Activated naive CD4-positive, alpha-beta T cell (primary cell): ENCODE measurements at places on chromosomes 11 and 22.

- DNase-seq, result no peak
These were observed 13.3 kb upstream of the CEP295 start for GRCh38 chr11:93648158-93648557.

DNA sequence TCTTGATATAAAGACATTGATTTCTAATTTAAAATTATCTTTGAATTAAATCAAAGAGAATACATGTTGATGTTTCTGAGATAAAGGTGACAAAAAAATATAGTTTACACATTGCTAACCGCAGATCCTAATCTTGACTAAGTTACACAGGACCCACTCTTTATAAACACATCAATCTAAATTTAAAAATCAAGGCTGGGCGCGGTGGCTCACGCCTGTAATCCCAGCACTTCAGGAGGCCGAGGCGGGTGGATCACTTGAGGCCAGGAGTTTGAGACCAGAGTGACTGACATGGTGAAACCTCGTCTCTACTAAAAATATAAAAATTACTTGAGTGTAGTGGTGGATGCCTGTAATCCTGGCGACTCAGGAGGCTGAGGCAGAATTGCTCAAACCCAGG is 1.9 kb downstream of the ARFGAP3 start:
- no peak for DNase-seq

DNA sequence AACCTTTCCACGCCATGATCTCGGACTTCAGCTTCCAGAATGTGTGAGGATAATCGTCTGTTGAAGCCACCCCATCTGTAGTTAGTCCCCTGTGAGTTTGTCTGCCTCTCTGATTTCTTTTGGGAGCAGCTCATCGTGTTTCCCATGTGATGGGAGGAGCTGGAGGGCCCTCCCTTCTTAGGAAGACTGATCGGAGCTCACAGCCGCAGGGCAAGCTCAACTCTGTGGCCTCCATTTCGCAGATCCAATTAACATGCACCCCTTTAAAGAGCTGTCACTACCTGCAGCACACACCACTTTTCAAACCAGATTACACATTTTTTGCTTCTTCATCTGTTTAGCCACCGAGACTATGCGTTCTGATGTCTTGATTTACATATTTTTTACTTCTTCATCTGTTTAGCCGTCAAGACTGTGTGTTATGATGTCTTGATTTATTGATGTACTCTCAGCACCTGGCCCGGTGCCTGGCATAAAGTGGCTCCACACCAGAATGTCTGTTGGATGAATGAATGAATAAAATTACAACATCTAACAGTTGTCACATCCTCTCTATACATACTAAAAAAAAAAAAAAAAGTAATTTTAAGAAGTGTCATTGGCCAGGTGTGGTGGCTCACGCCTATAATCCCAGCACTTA is 14.9 kb upstream of the PPFIA1 start:
- DNase-seq, result no peak

DNA sequence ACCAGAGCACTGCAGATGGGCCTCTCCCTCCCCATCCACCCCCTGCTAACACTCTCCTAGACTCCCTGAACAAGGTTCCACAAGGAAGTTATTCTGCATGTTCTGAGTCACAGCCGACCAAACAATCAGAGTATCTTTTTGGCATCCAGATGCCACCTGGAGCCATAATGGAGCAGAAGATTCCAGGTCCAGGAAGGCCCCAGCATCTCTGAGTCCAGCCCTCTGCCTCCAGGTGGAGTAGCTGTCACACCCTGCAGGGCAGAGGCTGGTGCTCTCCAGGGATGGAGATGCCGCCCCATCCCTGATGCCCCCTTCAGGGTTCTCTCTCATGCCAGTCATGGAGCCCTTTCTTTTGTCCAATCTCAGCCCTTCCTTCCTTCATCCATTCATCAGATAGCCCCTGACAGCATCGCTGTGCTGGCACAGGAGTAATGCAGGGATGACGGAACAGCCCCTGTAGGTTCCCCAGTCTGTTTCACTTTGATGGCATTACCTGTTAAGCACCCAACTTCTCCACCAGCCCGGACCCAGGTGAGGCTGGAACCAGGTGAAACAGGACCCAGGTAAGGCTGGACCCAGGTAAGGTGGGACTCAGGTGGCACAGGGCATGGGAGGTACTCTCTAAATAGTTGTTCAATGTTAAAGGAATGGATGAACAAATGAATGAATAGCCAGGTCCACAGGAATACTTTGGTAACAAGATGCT is 20.1 kb upstream of the TSKU start:
- DNase-seq, result no peak

DNA sequence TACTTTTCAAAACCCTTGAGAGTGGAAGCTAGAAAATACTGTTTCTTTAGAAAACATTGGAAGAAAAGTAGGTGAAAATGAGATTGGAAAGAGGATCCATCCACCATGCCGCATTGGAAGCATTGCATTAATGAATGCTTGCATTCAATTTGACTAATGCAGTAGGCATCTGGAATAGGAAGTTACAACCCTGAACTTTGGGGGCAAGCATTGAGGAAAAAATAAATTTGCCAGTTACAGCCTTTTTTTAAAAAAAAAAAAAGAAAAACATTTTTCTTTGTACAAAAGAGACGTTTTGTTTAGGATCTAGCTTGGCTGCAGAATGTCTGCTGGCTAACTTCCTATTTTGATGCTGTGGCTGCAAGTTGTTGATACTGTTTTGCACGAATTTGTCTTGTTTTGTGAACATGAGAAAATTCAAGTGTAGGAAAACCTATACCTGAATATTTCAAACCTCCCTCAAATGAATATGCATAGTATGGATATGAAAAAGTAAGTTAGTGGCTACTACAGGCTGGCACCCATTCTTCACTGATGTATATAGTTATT is 28.1 kb downstream of the RTN3 start:
- DNase-seq, result no peak

DNA sequence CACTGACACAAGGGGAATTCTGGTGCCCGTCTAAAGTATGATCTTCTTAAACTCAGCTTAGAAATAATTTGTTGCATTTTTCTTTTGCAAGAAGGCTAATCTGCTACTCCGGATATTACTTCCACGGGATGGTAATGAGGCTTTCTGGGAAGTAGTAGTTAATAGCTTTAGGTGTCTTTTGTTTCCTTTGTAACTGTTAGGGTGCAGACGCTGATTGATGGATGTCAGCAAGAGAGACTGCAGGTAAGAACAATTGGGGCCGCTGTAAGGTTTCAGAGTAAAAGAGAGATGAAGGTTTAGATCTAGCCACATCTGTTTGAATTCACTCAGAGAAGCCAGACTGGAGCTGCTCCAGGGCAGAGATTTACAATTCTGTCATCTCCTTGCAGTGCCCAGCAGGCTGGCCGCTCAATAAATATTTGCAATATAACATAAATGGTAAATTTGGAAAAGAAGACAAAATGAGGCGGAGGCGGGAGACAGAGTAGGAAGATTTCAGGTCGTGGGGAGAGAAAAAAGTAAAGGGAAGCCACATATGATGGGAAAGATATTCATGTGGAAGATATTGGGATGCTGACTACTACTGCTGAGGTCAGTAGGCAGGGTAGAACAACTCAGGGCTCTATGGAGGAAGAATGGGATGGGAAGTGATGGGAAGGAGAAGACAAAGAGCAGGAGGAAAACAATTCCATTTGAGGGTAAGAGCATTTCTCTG is 320.5 kb downstream of the AASDHPPT start:
- no peak for DNase-seq

DNA sequence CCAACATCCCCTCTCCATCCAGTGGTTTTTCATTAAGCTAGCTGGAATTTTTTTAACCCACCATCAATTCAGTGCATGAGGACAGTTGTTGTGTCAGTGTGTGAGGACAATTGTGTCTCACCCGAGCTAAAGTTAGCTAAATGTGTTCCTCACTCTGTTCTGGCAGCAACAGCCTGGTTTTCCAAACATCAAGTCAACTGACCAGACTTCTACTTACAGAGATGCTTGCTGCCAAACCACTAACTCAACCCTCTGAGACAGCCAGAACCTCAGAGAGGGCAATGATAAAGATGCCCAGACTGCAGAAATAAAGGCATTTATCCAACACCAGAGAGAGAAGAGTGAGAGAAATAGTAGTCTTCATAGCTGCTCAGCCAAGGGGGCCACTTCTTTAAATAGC is 6.7 kb downstream of the PAMR1 start:
- no peak for DNase-seq

DNA sequence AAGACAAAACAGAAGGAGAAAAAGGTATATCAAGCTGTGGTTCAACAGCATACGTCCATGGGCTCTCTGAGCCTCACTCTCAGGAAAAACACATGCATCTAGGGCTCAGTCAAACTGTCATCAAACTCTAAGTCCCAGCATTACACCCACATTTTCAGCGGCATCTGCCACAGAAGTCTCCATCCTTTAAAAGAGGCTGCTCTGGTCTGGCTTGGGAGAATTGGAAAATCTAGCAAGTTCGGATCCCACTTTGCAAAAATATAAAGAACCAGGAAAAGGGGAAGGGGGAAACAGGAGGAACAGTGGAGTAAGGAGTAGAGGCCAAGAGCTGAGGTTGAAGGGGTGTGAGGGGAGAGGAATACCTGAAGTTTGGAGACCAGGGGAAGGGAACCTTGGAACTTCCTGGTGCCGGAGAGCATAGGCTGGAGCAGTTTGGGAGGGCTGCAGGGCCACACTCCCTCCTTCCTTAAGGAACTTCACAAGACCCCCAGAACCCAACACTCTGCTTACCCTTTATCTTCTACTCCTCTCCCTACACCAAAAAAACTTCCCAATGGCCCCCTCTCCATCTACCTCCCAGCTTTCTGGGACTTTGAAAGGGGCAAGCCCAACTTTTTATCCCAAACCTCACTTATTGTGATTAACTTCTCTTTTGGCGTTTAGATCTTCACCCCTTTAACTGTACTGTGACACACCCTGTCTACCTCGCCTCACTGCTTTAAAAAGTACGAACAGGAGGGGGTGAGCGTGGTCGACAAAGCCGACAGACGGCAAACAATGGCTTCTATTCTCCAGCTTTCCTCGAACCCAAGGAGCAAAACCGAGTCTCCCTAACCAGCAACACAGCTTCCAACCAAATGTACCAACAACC is 4.0 kb downstream of the PAX6 start:
- DNase-seq, result no peak

DNA sequence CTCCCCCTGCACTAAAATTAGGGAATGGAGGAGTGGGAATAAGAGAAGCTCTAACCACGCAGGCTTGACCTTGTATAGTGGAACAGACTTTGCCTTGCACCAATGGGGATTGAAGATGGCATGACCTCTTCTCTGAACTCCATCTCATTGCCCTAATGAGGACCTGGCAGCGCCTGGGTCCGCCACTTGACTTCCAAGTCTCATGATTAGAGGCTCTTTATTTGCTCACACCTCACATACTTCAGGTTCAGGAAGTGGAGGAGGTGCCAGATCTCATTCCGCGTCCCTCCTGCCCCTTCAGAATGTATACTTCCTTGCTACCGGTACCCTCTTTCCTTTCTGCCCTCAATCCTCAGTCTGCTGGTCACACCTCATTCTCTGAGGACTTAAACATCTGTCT is 106.0 kb upstream of the CD44 start:
- DNase-seq, result no peak

GRCh38 chr22:46537946-46538813 is 760 bp upstream of the CELSR1 start:
- no peak for DNase-seq

DNA sequence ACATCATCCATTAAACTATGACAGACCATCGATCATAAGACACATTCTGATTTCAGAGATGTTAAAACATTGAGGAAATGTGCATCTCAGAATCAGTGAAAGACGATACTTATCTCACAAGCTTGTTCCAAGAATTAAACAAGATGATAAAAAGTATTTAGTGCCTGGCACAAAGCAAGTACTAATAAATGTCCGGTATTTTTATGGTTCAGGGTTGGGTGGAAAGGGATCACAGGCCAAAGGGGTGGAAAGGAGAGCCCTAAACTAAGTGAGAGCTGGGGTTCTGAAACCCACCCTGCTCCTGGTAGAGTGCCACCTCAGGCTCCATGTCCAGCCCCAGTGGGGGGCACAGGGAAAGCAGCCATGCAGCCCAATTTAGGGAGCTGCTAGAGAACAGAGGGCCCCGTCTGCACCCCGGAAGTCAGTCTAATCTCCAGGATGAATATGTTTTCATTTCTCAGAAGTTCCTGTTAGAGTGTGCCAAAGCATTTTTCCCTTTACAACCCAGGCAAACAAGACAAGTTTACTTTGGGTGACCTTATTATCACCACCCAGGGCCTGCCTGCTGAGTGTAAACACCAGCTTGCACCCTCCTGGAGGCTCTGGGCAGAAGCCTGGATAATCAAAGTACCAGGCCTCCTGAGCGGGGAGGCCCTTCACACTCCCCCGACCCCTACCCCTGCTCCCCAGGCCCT is 3.8 kb upstream of the CREB3L1 start:
- no peak for DNase-seq

DNA sequence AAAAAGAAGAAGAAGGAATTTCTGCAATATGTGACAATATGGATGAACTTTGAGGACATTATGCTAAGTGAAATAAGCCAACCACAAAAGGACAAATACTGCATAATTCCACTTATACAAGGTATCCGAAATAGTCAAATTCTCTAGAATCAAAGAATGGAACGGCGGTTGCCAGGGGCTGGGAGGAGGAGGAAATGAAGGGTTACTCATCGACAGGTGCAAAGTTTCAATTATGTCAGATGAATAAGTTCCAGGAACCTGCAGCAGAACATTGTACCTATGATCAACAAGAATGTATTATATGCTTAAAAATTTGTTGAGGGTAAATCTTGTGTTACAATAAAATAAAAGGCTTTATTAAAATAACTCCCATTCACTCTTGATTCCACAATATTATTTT is 49.0 kb downstream of the SC5D start:
- DNase-seq, result no peak

DNA sequence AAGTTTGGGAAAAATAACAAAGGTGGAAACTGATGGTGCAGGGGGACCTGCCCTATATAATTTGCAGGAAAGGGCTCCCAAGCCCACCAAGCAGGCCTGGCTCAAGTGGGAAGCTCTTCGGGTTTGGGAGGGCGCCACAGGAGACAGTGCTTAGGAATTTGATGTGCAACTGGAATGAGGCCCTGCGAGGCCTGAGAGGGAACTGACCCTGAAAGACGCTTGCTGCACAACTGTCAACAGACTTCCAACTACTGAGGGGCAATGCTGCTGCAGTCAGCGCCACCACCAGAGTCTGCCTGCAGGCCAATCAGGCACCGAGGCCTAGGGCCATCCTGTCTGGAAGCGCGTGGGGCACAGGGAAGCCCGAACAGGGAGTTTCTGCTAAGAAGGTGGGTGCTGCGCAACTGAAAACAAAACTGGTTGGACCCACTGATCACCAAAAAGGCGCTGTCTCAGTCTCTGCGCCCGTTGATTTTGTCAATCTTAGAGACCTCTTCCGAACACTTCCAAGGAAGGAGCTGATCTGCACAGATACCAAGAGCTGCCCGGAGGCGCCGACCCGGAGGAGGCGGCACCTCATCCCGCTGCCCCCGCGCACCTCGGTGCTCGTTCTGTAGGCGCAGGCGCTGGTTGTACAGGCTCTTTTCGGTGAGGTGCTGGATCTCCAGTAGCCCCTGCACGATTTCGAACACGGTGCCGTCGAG is 667 bp downstream of the DGCR6L start:
- no peak for DNase-seq
